ENCODE measurements at places on chromosomes 4 and X.

DNA sequence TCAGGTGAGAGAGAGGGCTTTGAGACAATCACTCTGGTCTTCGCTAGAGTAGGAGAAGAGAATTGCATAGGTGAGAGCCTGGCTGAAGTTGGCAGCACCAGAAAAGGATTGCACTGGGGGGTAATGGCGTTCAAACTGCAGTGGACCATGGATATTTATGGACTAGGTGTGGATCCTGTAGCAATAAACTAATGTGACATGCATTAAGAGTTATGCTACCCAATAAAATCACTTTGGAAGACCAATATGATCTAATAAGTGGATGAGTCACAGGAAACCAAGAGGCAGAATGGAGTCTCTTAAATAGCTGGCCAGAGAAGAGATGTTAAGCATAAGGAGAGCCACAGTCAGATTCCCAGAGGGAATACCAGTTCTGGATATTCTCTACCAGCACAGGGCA is 259.8 kb downstream of the FBXO8 start:
- no peak for DNase-seq

- no peak for DNase-seq
Measured at GRCh38 chrX:130285069-130285620, 16.4 kb upstream of the ZNF280C start.

- DNase-seq, result no peak
Measured at GRCh38 chrX:12403474-12404082, 265.3 kb downstream of the FRMPD4 start.

GRCh38 chr4:122658818-122659295 is 38.0 kb upstream of the IL21 start:
- DNase-seq, result no peak

DNA sequence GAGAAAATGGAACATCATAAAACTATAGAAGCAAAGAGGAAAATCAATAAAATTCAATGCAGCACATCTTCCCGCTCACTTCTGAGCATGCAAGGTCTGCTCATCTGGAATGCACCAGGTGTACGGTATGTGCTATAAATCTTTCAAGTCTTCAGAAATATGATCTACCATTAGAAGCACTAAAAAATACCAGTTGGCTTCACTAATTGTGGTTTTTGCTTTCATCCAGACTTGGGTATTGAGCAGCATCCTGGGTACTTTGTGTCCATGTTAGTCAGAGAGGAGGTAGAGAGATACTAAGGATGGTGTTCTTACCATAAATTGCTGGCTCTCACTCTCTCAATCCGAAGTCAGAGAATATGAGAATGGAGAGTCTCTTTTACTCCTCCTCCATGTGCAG is 477.1 kb downstream of the PPARGC1A start:
- no peak for DNase-seq

DNA sequence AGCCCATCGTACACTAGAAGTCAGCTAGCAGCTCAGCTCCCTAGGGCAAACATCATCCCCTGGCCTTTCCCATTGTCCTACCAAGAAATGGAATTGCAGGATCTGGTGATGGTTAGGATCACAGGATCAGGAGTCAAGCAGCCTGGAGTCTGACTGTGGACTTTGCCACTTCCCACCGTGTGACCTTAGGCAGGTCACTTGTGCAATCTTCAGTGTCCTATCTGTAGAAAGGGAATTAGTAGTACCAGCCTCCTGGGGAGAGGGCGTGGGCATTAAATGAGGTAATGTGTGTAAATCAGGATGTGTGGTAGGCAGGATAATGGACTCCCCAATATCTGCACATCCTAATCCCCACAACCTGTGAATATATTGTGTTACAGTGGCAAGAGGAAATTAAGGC is 38.6 kb upstream of the APLN start:
- no peak for DNase-seq

Measured in stimulated activated CD4-positive, alpha-beta T cell treated with anti-CD3 and anti-CD28 coated beads, Interleukin-1b, Interleukin-23, amount 100 ng/mL, for 4 hours (primary cell).